Tibial artery (tissue), 4 donors: ENCODE measurements at places on chromosomes 3 and 15.

GRCh38 chr15:70318594-70319465 lies 221.1 kb upstream of the TLE3 start:
- peak; percentile 66 for DNase-seq

GRCh38 chr15:44676676-44677075 lies 13.2 kb upstream of the SPG11 start:
- DNase-seq: no peak

- DNase-seq: no peak
These were observed 55.0 kb upstream of the CTDSPL start for GRCh38 chr3:37806505-37807200.

DNA sequence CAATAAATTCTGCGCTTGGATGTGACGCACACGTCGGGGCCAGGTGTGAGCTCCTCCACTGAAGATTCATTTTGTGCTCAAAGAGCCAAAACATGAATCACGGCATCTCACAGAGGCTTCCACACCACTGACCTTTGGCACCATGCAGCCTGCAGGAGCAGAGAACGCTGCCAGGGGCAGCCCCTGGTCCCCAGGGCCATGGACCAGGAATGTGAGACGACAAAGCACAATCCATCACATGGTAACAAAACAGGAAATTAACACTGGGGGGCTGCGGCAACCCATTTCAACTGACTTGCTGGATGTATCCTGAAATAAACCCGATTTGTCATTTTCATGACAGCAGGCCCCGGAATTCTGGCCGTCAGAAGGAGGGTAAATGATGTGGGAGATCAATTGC lies 167.5 kb upstream of the IGF1R start:
- DNase-seq: no peak

DNA sequence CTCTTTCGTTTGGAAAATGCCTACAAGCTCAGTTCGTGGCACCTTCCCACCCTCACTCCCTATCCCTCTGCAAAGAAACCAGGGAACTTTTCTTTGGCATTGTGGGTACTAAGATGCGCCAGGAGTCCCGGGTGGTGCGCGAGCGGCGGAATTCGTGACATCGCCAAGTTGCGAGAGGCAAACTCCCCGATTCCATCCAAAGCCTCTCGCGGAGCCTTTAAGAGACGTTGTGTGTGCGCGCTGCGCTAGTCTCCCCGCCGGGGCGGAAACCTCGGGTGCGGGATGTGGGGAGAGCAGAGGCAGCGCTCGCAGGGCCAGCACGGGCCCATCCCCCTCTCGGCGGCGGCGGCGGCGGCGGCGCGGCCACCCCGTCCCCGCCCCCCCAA lies 443 bp upstream of the NR2F2 start:
- peak; percentile 64 for DNase-seq

GRCh38 chr3:22244761-22245521 lies 493.9 kb upstream of the ZNF385D start:
- DNase-seq: no peak

GRCh38 chr3:114329823-114330222 lies 36.0 kb downstream of the TIGIT start:
- DNase-seq: no peak

DNA sequence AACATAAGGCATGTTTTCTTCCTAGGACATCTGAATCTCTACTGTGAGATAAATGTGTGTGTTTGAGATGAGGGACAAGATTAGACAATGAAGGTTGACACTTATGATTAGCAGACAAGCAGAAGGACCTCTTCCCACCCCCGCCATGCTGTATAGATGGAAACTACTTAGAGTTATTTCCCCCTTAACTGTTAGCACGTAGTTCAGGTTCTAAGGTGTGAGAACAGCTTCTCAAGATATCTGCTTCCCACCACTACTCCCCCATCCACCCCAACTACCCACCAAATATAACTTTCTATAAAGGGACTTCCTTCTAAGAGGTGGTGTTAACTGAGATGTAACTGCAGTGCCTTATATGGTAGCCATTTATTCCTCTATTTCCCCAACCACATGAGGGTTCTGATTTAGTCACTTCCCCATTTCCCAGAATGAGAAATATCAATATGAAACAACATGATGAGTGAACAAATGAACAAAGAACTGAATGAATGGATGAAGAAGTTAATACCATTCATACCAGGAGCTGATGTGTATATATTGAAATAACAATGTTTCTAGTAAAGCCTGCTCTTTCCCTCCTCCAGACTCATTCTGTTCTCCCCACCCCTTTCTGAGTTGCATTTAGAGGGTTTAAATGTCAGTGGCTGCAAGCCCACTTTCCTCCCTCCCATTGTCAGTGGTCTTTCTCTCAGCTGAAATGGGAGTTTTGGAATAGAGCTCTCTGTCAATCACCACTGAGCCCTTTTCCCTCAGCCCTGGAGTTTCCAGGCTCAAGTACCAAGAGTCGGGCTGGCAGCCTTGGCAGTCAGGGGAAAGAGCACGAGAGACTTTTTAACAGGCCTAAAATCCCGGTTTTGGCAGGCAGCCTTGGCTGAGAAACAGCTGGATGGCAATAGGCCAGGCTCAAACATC lies 7.7 kb upstream of the RFTN1 start:
- DNase-seq: no peak

GRCh38 chr3:113265231-113265630 lies 53.9 kb downstream of the BOC start:
- DNase-seq: no peak

DNA sequence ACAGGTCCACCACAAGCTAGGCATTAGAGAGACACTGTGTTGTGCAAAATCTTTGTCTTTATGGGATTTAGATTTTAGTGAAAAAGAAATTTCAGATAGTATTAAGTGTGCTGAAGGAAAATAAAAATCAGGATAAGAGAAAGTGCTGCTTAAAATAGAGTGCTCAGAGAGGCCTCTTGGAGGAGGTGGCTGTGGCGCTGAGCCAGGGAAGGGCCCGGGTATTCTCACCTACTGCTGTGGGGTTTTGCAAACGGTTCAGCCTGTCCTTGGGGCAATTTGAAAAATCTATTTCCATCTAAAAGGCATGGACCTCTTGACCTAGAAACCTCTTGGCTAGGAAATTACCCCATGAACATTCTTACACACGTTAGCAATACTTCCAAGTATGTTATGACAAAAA lies 267.7 kb downstream of the TJP1 start:
- DNase-seq: no peak
